ENCODE measurements at places on chromosomes 11 and 22.

DNA sequence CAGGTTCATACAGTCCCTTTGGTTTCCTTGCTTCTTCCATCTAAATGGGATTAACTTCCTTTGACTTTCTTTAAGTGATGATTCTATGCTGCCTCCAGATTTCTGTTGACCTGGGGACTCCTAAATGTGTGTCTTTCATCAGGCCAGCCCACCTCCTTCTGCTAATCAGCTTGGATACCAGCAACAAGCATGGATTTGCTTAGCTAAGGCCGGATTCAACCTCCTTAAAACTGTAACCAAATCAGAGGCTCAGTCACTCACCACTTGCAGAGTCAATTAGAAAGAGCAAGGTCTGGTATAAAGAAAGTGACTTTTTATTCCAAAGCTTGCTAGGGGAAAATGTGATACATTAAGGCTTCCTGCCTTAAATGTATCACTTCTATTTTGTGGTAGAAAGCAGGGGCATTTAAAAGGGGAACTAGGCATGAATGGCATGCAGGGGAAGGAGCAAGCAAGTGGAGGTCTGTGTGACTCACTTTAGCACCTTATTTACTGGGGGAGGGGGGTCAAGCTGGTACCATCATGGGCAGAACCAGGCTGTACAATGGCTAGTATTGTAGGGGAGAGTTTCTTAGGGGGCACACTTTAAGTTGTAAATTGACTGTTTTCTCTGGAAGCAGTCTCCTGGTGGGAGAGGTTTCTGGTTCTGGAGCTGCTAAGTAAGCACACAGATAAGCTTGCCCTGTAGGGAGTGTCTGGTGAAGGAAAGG lies 239.0 kb upstream of the PDGFD start:
- DNase-seq: no peak

DNA sequence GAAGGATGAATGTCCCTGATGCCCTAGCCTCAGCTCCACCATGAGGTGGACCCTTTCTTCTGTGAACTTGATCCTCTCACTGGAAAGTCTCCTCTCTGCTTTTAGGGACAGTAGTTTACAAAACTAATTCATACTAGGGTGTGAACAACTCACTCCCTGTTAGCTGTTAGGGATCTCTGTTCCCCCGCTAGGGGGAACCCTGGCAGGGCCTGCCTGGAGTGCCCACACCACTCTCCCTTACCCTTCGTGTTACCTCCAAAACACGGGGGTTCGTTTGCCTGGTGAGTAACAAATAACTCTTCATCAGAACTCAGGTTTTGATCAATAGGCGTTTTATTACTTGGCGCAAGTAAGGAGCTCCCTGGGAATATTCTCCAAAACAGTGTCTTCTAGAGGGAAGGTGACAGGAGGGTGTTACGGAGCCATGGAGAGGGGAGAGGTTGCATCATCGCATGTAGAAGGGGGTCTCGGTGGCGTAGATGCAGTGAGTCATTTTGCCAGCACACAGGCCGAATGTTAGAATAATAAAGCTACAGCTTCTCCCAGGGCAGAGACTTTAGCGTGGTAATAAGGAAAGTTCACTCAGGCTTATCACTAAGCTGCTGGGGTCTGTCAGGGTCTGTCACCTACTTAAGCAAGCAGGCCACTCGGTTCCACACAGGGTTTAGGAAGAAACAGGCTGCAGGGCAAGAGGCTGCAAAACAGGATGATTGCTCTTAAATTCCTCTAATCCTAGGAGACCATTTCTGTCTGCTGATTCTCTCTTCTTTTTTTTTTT lies 45.8 kb downstream of the C11orf96 start:
- DNase-seq: no peak

GRCh38 chr11:64585150-64585549 lies 5.9 kb upstream of the SLC22A12 start:
- DNase-seq: no peak

DNA sequence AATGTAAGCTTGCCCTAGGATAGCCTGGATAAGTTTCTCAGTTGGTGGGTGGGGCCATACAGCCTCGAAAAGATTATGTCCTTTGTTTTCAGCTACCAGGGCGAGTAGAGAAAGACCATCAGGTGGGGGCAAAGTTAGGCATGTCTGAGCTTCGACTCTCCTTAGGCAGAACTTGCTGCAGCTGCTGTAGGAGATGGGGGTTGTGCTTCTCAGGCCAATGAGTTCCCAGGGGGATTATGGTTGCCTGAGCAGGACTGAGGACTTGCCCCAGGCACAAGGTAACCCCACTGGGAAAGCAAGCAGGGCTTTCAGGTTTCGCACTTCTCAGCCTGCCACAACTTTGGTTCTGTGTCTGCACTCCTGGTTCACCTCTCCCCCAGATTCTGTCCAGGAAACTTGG lies 173.4 kb upstream of the SESN3 start:
- no peak for DNase-seq

DNA sequence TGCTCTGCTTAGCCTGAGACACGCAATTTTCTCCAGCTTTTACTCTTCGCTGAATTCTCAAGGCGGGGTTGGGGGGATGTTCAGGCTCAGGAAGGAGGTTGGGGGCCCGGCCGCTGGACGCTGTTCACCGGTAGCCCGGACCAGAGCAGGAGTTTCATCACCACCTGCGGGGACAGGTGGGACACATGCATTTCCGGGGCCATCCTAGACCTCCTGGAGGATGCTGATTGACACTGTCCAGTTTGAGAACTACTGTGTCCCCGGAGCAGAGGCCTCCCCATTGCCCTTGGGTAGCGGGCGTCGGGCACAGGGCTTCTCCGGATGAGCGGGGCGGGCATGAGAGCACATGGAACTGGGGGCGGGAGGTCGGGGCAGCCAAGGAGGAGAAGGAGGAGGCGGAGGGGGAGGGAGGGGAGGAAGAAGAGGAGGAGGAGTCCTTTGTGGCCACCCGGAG lies 144.0 kb upstream of the GRK3 start:
- no peak for DNase-seq

- DNase-seq: no peak
These were observed 95.6 kb downstream of the YAP1 start for GRCh38 chr11:102205805-102206204.

GRCh38 chr11:21142007-21142406 lies 472.6 kb downstream of the NELL1 start:
- DNase-seq: no peak

DNA sequence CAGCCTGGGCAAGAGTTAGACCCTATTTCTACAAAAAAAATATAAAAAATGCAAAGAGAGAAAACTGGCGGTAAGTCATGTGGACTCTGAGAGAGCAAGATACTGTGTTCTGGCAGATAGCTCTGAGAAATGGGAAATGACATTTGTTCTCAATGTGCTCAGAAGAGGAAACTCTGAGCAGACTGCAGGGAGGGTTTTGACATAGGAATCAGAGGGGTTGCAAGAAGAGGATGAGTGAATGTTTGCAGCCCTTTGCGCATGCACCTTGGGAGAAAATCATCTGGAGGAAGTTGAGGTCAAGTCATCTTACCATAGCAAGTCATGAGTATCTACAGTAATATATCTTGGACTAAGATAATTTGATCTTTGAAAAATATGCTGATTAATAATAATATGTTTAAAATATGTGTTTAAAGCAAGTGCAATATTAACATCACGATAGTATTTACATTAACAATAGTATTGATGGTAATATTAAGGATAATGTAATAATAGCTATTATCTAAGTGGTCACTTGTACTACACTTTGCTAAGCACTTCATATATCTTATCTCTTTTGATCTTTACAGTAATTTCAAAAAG lies 2.6 kb downstream of the ACER3 start:
- DNase-seq: no peak

- no peak for DNase-seq
These were observed 66.4 kb downstream of the LRRC32 start for GRCh38 chr11:76604081-76604625.

DNA sequence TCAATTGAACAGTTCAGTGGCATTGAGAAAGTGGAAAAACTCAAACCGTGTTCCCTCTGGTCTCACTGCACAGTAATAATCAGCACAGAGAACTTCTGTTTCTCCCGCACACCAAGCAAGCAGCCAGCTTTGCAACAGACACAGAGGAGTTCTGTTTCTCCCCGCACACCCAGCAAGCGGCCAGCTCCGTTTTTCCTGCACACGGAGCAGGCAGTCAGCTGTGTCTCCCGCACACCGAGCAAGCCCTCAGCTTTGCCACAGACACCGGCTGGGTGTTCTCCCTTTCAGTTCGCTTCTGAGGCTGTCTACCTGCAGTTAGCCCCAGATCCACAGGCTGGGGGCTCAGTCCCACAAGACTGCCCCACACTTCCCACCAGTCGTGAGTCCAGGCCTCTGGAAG lies 9.9 kb upstream of the TALDO1 start:
- DNase-seq: no peak

- no peak for DNase-seq
These were observed 46.2 kb downstream of the P4HA3 start for GRCh38 chr11:74265256-74265655.

GRCh38 chr11:44817207-44817949 lies 90.6 kb downstream of the TSPAN18 start:
- no peak for DNase-seq

- DNase-seq: no peak
These were observed 632.6 kb upstream of the KIRREL3 start for GRCh38 chr11:127632976-127633680.

DNA sequence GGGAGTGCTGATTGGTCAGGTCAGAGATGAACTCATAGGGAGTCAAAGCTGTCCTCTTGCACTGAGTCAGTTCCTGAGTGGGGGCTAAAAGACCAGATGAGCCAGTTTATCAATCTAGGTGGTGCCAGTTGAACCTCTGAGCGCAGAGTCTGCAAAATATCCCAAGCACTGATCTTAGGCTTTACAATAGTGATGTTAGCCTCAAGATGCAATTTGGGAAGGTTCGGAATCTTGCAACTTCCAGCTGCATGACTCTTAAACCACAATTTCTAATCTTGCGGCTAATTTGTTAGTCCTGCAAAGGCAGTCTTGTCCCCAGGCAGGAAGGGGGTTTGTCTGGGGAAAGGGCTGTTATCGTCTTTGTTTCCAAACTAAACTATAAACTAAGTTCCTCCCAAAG lies 92.3 kb upstream of the PARVA start:
- no peak for DNase-seq

DNA sequence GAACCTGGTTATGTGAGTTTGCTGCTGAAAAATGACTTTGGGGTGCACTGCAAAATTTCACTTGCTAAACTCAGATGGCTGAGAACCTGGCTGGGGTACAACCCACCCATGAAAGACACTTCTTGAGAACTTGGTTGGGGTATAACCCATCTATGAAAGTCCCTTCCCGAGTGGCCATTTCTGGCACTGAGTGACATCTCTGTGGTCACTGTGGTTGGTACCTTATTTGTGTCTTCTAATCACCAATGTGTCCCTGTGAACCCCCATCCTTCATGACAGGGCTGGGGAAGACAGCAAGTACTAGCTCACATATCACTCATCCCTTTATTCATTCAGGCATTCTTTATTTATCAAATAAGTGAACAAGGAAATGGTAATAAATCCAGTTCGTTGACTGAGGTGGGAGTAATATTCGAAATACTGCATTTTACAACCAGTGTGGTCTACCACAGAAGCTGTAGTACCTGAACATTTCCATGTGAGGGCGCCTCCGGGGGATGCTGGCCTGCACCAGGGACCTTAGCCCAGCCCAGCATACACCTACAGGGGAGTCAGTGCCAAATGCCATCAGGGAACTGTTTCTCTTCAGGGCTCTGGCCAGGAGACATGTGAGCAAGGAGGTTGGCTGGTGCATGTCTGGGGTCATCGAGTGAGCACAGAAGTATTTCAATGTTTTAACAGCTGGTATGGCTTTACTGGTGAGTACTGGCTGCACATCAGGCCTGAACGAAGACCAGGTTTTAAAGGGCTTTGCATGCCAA lies 122.1 kb downstream of the CSNK2A3 start:
- no peak for DNase-seq

DNA sequence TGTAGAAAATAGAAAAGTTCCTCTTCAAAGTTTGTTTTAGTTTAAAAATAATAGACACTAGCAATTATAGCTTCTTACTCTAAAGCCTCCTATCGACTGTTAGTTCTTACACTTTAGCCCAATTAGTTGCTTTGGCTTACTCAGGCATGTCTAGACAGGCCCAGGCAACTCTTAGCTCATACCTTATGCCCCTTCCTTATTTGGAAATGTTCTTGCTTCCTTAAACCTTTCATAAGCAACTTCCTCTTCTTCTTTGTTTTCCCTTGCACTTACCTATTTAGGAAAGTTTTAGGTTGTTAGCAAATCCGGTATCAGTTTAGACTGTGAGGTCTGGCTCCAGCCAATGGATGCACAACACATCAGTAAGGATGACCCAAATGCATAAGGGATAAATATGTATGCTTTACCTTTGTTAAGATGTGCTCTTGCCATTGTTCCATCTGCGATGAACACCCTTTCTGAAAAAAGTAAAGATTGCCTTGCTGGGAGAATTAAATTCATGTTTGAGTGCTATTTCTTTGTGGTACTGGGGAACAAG lies 1277.5 kb upstream of the CNTN5 start:
- no peak for DNase-seq

GRCh38 chr11:9016916-9017642 lies 13.3 kb upstream of the NRIP3 start:
- no peak for DNase-seq

GRCh38 chr11:356610-357009 lies 12.7 kb upstream of the B4GALNT4 start:
- DNase-seq: no peak

- DNase-seq: no peak
These were observed 8.4 kb downstream of the CLDN5 start for GRCh38 chr22:19515654-19516377.

DNA sequence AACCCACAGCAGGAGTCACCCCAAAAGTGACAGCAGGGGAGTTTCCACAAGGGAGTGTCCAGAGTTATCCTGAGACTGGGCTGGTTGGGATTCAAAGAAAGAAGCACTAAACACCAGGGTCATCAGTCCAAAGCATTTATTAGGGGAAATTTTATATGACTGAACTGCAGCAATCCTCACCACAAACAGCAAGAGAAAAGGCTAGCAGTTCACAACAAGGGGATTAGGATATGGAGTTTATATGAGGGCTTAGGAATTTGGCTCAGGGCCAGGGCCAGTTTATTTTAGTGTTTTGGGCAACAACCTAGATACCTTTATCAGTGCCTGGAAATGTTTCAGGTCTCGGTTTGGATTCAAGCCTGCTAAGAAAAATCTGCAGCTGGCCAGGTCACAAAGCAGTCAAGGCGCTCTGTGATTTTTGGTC lies 4.6 kb upstream of the TMEM126A start:
- no peak for DNase-seq

- DNase-seq: no peak
These were observed 5.5 kb upstream of the SHISA8 start for GRCh38 chr22:41920271-41920976.

- DNase-seq: no peak
These were observed 733.5 kb upstream of the CCDC90B start for GRCh38 chr11:84019571-84020194.

GRCh38 chr11:41413843-41414242 lies 45.6 kb downstream of the LRRC4C start:
- DNase-seq: no peak

DNA sequence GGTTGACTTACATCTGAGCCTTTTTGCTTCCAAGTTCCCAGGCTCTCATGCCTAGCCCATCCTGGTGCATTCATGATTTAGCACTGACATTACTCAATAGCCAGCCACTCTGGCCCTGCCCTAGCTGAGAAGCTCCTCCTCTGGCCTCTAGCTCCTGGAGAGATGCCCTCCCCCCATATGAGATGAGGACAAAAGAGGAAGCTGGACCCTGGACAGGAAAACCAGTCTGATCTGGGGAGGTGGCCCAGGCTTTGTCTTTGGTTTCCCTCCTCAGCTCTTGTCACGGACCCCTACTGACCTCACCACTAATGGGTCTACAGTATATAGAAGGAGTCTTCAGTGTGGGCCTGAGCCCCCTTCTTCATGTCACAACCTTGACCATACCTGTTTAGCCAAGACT lies 3.0 kb downstream of the RHOG start:
- DNase-seq: no peak

All from effector CD8-positive, alpha-beta T cell (primary cell).